Activated CD4-positive, CD25-positive, alpha-beta regulatory T cell (primary cell): ENCODE measurements at places on chromosomes 2 and 18.

DNA sequence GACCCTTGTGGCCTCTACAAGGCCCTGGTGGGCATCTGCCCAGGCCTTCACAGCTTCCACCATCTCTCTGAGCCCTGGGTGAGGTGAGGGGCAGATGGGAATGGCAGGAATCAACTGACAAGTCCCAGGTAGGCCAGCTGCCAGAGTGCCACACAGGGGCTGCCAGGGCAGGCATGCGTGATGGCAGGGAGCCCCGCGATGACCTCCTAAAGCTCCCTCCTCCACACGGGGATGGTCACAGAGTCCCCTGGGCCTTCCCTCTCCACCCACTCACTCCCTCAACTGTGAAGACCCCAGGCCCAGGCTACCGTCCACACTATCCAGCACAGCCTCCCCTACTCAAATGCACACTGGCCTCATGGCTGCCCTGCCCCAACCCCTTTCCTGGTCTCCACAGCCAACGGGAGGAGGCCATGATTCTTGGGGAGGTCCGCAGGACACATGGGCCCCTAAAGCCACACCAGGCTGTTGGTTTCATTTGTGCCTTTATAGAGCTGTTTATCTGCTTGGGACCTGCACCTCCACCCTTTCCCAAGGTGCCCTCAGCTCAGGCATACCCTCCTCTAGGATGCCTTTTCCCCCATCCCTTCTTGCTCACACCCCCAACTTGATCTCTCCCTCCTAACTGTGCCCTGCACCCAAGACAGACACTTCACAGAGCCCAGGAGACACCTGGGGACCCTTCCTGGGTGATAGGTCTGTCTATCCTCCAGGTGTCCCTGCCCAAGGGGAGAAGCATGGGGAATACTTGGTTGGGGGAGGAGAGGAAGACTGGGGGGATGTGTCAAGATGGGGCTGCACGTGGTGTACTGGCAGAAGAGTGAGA is 2.0 kb downstream of the PROC start:
- no peak for DNase-seq

DNA sequence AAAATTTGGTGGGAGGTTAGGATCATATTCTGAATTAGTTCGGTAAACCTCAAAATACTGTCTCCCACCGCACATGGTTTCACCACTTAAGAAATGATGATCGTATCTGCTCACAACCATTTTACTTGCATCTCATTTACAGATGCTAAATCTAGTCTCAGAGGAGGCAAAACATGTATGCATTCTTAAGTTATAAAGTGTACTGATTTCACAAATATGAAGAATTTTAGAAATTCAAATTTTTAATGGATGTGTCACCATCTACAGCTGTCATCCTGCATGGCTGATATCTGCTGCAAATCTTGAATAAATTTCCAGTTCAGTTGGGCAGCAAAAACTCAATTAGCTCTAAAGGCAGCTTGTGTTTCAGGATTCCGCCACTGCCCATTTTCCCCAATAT is 243.3 kb upstream of the KCNJ3 start:
- no peak for DNase-seq

- DNase-seq: no peak
Observed at GRCh38 chr2:49035481-49035880, 118.8 kb downstream of the FSHR start.

DNA sequence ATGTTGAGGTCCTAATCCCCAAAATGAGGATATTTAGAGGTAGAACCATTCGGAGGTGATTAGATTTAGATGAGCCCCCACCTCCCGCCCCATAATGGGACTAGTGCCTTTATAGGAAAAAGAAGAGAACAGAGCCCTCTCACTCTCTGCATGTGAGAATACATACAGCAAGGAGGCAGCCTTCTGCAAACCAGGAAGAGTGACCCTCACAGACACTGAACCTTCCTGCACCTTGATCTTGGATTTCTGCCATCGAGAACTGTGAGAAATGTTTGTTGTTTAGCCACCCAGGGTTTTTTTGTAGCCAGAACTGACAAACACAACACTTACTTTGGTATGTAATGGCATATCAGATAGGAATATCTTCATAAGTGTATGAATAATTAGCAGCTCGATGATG is 83.7 kb downstream of the XIRP2 start:
- DNase-seq: no peak

- DNase-seq: no peak
Observed at GRCh38 chr2:181596556-181596955, 60.3 kb downstream of the CERKL start.

DNA sequence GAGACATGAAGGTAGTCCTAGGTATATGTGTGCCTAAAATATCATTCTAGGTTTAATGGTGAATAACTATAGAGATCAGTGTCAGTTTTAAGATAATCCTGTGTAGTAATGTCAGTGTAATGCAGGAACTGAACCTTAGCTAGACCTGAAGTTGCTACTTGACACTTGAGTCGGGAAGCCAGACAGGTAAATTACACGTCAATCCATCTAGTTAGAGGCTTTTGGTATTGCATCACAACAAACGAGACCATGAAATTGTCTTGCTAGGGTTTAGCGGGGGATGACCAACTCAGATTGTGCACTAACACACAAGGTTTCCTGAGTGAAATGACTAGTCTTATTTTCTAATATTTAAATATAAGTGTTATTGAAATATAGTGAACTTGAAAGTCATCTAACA is 2.0 kb downstream of the YPEL5 start:
- no peak for DNase-seq

DNA sequence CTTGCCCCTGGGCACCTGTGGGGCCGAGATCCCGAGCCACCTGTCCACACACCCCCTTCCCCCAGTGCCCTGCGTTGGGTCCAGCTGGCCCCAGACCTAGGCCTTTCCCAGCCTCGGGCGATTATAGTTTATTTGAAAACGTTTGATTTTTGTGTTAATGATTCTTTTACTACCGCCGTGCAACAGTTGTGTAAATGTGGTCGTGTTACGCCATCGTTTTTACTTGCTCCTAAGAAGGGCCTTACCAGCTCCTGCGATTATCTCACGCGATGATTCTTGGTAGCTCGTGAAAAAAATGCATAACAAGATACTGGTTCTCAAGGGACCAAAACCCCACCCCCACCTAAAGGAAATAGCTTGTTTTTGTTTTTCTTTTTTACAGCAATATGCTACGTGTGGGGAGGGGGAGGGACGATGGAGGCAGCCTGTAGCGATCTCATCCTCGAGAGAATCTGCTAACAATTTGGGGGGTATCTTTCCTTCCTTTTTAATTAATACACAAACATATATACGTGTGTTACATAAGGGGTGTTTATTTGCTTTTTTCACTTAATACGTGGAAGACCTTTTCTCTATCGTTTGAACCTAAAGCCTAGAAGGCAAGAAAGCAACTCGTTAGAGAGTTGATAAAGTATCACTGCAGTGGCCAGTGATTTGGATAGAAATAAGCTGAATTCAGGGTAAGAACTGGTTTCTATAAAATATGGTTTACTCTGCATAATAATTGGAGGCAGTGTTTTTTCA is 1.0 kb downstream of the ZDBF2 start:
- no peak for DNase-seq

- no peak for DNase-seq
Observed at GRCh38 chr2:62824388-62824787, 118.9 kb downstream of the EHBP1 start.

DNA sequence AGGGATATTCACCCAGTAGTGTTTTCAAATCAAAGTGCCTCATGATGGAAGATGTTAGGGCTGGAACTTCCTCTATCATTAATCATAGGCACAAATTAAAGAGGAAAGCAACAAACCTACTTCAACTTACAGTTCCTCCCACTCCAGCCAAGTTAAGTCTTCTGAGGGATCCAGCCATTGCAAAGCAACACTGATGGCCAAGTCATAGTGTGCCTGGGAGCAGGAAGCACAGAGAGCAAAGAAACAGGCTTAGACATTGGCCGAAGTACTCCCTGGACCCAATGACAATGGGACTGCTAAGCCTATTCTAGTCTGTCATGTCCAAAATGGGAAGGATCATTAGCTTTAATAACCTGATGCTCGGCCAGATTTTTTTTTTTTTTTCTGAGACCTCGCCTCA is 7.0 kb downstream of the C2orf80 start:
- no peak for DNase-seq

DNA sequence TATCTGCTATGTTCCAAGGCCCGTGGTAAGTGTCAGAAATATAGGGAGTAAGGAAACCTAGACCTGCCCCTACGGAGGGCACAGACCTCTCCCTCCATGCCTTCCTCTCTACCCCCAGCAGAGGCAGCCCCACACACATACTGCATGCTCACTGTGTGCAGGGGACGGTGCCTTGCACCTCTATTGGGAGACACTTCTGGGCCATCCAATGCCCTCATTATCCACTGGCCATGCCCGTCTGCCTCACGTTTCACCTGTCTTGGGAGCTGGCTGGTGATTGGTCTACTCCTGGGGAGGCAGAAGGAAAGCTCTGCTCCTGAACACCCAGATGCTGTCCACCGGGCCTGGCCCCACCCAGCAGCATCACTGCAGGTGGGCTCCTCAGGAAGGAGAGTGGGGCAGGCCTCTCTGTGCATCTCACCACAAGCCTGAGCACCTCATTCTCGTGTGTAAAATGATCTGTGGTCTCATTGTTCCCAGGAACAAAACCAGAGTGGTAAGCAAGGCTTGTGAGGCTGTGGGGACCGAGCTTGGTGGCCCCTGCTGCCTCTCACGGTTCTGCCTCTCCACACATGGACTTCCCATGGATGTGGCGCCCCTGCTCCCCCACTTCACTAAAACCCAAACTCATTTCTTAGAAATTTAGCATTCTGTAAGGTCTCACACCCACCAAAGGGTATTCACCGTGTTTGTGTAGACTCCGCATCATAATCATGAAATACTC is 312.5 kb upstream of the HS6ST1 start:
- no peak for DNase-seq

DNA sequence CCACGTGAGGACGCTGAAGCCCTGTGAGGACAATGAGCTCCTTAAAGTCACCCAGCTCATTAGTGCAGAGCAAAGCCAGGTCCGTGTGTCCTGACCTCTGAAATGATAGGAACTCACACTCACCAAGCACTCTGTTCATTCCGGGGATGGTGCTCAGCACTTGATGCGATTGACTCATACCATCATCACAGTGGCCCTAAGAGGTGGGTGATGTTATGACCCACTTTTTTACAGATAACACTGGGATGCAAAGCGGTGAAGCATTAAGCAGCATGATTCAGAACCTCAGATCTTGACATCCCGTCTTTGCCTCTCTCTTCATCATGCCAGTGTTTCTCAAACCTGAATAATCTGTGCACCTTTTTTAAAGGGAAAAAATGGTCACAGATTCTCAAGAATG is 234.8 kb downstream of the ALPK2 start:
- DNase-seq: no peak

DNA sequence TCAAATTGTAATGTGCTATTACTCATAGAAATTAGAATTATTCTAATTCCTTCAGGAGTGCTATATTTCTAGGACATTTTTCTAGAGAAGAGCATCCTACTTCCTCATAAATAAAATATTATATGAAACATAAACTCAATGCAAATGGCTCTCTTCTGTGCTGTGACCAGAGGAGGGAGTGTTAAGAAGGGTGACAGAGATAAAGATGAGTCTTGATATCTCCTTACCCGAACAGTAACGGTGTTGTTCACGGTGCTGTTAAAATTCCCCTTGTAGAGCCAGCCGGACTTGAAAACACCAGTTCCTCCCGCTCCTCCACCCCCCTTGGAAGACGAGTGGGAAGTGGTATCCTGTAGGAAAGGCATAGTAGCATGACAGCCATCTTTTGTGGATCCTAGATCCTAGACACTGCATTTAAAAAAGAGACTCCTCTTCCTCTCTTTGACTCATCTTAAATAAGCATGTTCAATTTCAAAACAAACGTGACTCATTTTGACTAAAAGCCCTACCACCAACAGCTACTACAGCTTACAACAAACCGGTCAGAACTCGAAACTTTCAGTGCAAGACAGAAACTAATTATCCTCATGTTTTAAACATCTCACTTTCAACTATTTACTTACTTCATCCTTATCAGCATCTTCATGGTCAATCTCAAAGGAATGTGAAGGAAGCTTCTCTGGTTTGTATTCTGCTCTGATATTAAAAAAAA is 156.3 kb downstream of the DOCK10 start:
- no peak for DNase-seq

DNA sequence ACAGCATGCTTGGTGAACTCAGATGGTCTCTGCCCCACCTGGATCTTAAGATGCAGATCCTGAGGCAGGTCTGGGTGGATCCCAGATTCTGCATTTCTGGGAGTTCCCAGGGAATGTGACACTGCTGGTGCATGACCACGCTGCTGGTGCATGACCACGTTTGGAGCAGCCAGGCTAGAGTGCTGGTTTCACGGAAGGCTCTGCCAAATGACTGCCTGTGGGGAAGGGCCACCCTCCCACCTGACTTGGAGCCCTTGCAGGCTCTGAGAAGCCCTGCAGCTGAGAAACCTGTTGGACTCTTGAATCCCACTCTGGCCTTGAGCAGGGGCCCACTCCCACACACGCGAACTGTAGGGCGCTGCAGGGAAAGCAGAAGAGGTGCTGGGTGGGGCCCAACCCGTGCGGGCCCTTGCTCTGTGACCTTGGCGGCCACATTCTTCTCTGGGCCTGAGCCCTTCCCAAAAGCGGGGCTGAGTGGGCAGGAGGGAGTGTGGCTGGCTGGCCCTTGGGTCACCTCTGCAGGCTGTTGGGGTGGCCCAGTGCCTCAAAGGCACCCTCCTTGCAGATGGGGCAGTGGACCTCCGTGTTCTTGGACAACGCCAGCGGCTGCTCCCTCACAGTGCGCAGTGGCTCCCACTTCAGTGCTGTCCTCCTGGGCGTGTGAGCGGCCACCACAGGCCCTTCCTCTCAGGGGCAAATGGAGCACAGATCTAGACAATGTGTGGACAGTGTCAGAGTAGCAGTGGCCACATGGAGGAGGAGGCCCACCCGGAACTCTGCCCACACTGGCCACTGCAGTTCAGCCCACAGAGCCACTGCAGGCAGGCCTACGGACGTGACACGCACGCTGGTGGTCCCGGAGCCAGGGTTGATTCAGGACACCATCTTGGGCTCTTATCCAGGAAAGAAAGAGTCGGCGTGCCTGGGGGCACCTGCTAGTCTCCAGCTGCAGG is 7.9 kb downstream of the ERFE start:
- no peak for DNase-seq

DNA sequence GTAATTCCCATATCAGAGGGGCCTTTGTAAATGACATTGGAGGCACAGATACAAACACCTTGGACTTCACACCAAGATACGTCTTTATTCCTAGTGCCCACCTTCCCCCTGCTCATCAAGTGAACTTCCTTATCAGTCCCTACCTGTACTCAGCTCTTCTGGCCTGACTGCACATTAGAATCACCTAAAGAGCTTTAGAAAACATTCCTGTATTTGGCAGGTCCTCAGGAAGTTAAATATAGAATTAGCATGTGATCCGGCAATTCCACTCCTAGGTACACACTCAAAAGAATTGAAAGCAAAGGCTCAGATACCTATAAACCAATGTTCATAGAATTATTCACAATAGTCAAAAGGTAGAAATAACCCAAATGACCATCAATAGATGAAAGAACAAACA is 46.6 kb downstream of the ALK start:
- no peak for DNase-seq
